Peyer's patch (tissue), 4 donors: ENCODE measurements at places on chromosomes 11 and 22. TPM values are rescaled to one million over a fixed set of nuclear protein-coding genes. Genes with fewer than 3 reads are reported as not detected.

DNA sequence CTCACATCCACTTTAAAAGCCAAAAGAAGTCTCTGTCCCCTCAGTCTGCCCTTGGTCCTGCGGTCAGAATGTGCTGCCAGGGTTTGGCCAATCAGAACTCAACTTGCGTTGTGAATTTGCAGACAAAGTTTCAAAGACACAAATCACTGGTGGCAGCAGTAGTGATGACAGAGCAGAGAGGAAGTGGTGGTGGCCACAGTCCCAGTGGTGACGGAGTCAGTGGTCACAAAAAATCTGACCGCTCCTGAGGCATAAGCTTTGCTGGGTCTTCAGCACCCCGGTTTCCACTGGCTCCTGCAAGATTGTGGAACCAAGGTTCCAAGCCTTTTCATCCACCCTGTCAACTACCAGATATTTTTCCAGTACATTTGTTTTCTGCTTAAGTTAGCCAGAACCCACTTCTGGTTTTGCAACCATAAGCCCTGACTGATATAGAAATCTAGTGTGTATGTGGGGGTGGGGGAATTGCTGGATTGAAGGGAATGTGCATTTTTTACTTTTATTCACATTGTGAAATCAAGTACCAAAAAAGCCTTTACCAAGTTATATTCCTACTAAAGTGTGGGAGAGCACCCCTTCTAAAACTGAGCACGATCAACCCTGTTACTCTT is 112.3 kb downstream of the TMPRSS5 start:
- H3K36me3 ChIP-seq, result no peaks in the 10 kb centered on the region
- DNase-seq, result no peak
- no peaks in the 10 kb centered on the region for H3K27me3 ChIP-seq
- H3K4me1 ChIP-seq, result no peaks in the 10 kb centered on the region
- H3K4me3 ChIP-seq, result no peak overlapping the region
- H3K27ac ChIP-seq, result no peak overlapping the region

The FAM111A gene
- total RNA-seq, result 43.0 TPM

DNA sequence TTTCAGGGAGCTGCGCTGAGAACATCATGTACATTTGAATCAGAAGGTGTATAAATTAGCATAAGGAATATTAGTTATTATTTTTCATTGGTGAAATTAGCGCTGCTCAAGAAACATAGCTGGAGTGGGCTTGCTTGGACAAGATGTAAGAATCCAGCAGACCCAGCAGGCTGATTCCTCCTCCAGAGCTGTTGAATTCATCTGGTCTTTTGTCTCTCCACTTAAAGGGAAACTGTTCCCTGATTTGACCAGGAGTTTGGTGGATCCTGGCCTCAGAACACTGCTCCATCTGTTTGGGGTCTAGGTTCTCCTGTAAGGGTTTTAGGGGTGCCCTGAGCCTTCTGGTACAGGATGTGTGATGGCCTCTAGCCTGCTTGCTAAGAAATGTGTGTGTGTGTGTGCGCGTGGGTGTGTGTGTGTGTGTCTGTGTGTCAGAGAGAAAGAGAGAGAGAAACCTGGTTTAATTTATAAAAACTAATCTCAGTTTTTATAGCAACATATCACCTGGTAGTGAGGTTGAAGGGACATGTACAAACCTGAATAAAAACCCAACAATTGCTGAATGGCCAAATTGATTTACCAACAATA is 8.3 kb upstream of the SORL1 start:
- DNase-seq, result no peak
- no peaks in the 10 kb centered on the region for H3K27me3 ChIP-seq
- H3K4me3 ChIP-seq, result no peak overlapping the region

- H3K27ac ChIP-seq, result no peak overlapping the region
- no peaks in the 10 kb centered on the region for H3K27me3 ChIP-seq
- no peak for DNase-seq
- H3K4me1 ChIP-seq, result no peaks in the 10 kb centered on the region
- H3K4me3 ChIP-seq, result no peak overlapping the region
- H3K36me3 ChIP-seq, result no peaks in the 10 kb centered on the region
Measured at GRCh38 chr11:78542007-78542406, 32.7 kb downstream of the NARS2 start.

- peak overlapping the region; percentile 28 for H3K4me3 ChIP-seq
- H3K27ac ChIP-seq, result peak overlapping the region; percentile 87
- H3K4me1 ChIP-seq, result peaks cover 81% of the 10 kb centered on the region
Measured at GRCh38 chr11:2385156-2386151, 8.3 kb downstream of the CD81 start.

DNA sequence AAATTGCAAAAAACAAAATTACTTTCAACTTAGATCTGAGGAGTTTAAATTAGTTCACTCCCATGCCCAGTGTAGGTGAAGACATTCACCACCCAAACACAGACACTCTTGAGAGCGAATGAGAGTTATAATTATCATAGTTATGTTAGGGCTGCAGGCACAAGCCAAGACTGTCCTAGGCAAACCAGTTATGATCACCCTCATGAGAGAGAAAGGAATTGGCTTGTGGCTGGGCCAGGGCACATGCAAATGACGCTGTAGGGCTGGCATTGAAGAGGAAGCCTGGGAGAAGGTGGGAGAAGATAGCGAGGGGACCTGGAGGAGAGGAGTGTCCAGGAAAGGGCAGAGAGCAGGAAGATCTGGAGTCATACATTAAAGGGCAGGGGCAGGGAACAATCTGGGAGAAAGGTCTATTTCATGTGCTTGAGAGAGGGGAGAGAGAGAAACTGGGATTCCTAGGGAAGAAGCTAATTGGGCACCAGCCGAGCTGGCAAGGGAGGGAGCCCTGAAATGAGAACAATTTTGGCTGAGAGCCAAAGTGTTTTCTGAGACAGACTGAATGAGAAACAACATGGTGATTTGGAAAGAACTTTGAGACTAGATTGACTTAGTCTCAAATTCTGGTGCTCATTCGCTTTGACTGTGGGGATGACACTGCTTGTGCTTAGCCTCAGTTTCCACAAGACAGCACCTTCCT is 279.9 kb downstream of the KIRREL3 start:
- no peak overlapping the region for H3K4me3 ChIP-seq
- no peaks in the 10 kb centered on the region for H3K36me3 ChIP-seq
- no peak overlapping the region for H3K27ac ChIP-seq
- H3K4me1 ChIP-seq, result no peaks in the 10 kb centered on the region
- H3K27me3 ChIP-seq, result no peaks in the 10 kb centered on the region

DNA sequence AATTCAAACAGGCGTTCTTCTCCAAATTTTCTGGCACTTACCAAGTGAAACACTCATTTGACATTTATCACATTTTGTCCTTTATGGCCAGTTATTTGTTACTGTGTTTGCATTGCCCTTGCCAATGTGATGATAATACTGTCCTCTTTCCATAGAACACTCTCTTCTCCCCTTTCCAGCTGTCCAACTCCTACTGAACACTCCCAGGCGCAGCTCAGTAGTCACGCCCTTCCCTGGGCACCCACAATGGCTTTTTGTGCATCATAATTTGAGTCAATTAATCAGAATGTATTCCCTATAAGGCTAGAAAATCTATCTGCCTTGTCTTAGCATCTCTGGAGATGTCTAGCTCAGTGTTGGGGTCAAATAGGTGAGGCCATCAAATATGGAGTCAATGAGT is 21.2 kb upstream of the B3GAT1 start:
- no peaks in the 10 kb centered on the region for H3K27me3 ChIP-seq
- H3K4me3 ChIP-seq, result no peak overlapping the region
- H3K27ac ChIP-seq, result no peak overlapping the region
- no peak for DNase-seq
- no peaks in the 10 kb centered on the region for H3K4me1 ChIP-seq

- H3K27me3 ChIP-seq, result no peaks in the 10 kb centered on the region
- no peak overlapping the region for H3K27ac ChIP-seq
- H3K4me3 ChIP-seq, result no peak overlapping the region
- DNase-seq, result no peak
- H3K4me1 ChIP-seq, result no peaks in the 10 kb centered on the region
Measured at GRCh38 chr11:86869531-86869930, 69.2 kb downstream of the PRSS23 start.

The OR9Q1 gene
- total RNA-seq, result not detected

DNA sequence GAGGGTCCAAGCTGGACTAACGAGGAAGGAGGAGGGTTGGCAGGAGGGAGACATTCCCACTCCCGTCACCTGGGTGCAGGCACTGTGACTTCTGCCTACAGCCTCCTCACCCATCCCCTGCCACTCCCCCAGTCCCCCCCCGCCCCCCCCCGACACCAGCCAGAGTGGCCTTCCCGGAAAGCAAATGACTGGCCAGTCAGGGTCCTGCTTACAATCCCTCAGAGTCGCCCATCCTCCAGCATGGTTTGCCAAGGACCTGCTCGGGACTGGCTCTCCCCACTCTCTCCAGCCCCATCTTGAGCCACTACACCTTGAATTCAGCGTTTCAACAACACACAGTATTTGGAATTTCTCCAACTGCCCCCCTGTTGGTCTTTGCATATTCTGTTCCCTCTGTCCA is 59.6 kb downstream of the THAP12 start:
- DNase-seq, result no peak
- H3K4me1 ChIP-seq, result no peaks in the 10 kb centered on the region
- H3K36me3 ChIP-seq, result no peaks in the 10 kb centered on the region
- H3K27me3 ChIP-seq, result peaks cover 8% of the 10 kb centered on the region
- H3K4me3 ChIP-seq, result no peak overlapping the region

The FOLR1 gene
- not detected for total RNA-seq

The MYOD1 gene
- not detected for total RNA-seq

The DDX25 gene
- total RNA-seq, result 0.40 TPM

DNA sequence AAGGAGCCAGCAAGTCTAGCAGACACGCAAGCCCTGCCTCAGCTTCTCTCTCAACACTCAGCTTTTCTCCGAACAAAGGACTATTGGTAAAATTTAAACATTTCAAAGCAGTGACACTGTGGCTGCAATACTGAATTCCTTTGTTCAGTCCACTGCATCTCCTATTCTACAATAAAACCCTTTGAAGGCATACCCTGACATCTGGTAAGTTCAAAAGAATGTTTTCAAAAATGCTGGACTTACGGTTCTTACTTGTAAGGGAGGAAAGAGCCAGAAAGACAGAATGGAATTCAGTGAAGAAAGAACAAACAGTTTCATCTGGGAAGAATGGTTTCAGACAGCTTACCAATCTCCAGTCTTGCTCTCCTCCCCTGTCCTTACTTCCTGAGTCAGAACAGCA is 12.7 kb upstream of the OR8K1 start:
- H3K27ac ChIP-seq, result no peak overlapping the region
- H3K27me3 ChIP-seq, result no peaks in the 10 kb centered on the region
- DNase-seq, result no peak
- H3K36me3 ChIP-seq, result no peaks in the 10 kb centered on the region
- H3K4me1 ChIP-seq, result no peaks in the 10 kb centered on the region
- no peak overlapping the region for H3K4me3 ChIP-seq

DNA sequence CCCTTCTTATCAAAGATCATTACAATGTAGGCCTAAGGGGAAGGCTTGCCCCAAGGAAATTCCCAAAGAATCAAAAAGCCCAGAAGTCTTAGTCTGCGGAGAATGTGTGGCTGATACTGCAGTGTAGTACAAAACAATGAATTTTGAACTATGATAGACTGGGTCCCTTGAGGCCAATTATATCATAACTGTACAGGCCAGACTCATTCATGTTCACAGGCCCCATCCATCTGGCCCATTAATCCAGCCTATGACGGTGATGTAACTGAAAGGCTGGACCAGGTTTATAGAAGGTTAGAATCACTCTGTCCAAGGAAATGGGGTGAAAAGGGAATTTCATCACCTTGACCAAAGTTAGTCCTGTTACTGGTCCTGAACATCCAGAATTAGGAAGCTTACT is 35.2 kb downstream of the IGLL1 start:
- no peak overlapping the region for H3K27ac ChIP-seq
- H3K36me3 ChIP-seq, result no peaks in the 10 kb centered on the region
- H3K4me3 ChIP-seq, result no peak overlapping the region
- DNase-seq, result no peak

GRCh38 chr22:23849009-23850006 is 8.4 kb upstream of the SLC2A11 start:
- no peaks in the 10 kb centered on the region for H3K27me3 ChIP-seq
- no peak overlapping the region for H3K4me3 ChIP-seq
- H3K36me3 ChIP-seq, result no peaks in the 10 kb centered on the region
- peak; percentile 81 for DNase-seq
- H3K27ac ChIP-seq, result no peak overlapping the region

The TRIM49 gene
- not detected for total RNA-seq

DNA sequence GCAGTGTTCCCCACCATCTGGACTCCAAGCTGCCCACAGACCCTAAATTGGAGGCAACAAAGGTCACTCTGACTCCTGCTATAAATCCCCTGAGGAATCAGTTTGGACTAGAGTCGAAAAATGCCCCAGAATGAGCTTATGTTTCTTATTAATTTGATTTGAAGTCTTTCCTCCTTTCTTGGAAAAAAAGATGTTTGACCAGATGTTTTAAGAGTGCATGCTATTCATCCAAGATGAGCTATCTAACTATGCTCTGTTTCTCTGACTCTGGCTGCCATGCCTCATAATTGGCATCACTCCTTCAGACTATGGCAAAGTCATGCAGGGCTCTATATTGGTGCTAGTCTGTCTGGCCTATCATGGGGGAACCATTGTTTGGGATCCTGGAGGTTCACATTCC is 174.0 kb downstream of the SPON1 start:
- H3K4me3 ChIP-seq, result no peak overlapping the region
- no peaks in the 10 kb centered on the region for H3K36me3 ChIP-seq
- no peaks in the 10 kb centered on the region for H3K4me1 ChIP-seq
- DNase-seq, result no peak

DNA sequence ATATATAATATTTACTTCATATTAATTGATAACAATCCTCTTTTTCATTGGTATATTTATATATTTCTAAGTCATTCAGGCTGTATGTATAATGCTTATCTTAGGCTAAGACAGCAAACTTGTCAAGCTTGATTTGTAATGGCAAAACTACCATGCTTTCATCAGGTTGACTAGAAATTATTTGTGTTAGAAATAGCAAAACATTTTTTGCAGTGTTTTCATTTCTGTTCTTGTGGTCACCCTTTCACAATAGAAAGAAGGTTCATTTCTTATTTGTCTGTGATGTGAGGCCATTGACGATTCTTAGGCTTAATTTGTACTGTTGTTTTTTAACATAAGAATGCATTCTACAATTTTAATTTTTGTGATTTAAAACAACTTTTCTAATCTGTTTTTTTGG is 197.6 kb downstream of the TMEM135 start:
- H3K27me3 ChIP-seq, result no peaks in the 10 kb centered on the region
- DNase-seq, result no peak
- H3K36me3 ChIP-seq, result no peaks in the 10 kb centered on the region

The NAALAD2 gene
- not detected for total RNA-seq

DNA sequence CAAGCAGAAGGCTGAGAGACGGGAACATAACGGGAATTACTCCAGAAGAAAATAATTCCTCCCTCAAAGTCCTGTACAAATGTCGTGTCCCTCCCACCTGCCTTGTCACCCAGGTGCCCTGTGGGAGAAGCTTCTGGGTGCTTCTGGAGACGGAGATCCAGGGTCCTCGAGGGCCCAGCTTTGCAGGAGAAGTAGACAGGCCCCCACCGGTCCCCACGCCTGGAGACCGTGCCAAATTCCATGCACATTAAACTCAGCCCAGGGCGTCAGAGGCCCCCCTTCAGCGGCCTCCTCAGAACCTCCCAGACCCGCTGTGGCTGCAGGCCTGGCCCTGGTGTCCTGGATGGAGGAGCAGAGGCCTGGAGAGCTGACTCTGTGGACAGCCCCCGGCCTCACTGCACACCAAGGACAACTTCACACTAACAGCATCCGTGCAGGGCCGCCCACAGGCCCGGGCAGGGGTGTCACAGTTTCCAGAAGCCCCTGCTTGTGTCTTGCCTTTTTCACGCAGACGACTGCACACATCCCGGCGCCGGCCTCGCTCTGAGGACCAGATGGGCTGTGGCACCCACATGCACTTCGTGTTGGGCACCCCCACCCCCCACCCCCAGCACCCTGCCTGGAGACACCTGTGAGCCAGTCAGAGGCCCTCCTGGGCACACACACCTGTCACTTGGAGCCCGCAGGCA is 734.3 kb downstream of the BRD1 start:
- no peaks in the 10 kb centered on the region for H3K4me1 ChIP-seq
- H3K27me3 ChIP-seq, result no peaks in the 10 kb centered on the region
- DNase-seq, result no peak
- no peak overlapping the region for H3K27ac ChIP-seq
- no peaks in the 10 kb centered on the region for H3K36me3 ChIP-seq

The OR5P2 gene
- not detected for total RNA-seq

The P4HA3 gene
- total RNA-seq, result not detected
